CD4-positive, alpha-beta T cell treated with Interleukin-17A for 4 hours (primary cell): ENCODE measurements at places on chromosomes 6 and 20.
A peak's percentile ranks its signal among the peaks of the same experiment; 100 is the strongest.

- no peak for DNase-seq
Observed at GRCh38 chr6:38034274-38034914, 214.9 kb downstream of the ZFAND3 start.

GRCh38 chr6:28811873-28812272, 111.9 kb downstream of the TRIM27 start:
- DNase-seq, result no peak

DNA sequence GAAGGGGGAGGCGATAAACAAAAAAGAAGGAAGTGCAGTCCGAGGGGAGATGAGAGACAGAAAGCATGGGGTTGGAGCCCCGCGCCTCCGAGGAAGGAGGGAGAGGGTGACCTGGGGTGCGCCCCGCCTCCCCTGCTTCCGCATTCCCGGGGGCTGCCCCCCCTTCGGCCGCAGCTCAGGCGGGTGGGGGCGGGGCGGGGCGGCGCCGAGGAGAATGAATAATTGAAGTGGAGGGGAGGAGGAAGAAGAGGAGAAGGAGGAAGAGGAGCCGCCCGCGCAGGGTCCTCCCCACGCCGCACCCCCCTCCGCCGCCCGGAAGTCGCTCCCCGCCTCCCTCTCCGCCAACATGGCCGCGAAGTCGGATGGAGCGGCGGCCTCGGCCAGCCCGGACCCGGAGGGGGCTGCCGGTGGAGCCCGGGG, at the start of gene XKR7:
Gene XKR7 (plus strand): TSS at position 322 of the 420 bp plus-strand sequence. CDS start 25 bp downstream, at position 347.
- DNase-seq, result peak; percentile 15

DNA sequence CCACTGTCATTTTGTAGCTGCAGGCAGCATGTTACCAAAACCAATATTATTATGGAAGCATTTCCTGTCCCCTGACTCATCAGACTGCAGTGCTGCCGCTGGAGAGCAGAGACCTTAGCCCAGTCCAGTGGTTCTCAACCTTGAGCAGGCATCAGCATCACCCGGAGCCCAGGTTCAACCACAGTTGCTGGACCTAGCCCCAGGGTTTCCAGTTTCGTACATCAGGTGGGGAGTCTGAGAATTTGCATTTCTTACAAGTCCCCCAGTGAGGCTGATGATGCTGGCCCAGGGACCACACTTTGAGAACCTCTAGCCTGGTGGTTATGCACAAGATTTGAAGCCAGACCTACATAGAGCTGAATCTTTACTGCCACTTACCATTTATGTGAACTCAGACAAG, 47.3 kb downstream of the LY86 start:
- DNase-seq, result no peak

GRCh38 chr6:109079981-109080380, 14.7 kb downstream of the SESN1 start:
- DNase-seq, result no peak

- no peak for DNase-seq
Observed at GRCh38 chr20:7770578-7770977, 169.7 kb downstream of the HAO1 start.

- DNase-seq, result no peak
Observed at GRCh38 chr6:138492871-138493270, 6.4 kb downstream of the NHSL1 start.

DNA sequence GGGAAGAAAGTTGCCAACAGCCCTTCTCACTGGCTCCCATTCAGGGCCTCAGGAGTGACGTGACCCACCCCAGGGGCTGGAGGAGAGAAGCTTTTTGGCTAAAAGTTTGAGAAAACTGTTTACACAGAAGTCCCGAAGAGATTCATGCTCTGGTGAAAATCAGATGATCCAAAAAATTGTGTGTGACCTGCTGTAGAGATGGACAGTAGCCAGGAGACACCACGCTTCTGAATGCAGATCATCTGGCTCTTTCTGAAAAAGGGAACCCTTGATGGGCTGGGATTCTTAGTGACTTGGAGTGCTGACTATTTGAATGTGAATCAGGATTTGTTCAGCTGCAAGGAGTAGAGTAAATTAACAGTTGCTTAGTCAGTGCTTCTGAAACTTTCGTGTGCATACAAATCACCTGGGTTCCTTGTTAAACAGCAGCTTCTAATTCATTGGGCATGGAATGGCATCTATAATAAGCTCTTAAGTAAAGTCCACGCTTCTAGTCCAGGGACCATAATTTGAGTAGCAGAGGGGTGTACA, 265.1 kb downstream of the PREX1 start:
- DNase-seq, result no peak

DNA sequence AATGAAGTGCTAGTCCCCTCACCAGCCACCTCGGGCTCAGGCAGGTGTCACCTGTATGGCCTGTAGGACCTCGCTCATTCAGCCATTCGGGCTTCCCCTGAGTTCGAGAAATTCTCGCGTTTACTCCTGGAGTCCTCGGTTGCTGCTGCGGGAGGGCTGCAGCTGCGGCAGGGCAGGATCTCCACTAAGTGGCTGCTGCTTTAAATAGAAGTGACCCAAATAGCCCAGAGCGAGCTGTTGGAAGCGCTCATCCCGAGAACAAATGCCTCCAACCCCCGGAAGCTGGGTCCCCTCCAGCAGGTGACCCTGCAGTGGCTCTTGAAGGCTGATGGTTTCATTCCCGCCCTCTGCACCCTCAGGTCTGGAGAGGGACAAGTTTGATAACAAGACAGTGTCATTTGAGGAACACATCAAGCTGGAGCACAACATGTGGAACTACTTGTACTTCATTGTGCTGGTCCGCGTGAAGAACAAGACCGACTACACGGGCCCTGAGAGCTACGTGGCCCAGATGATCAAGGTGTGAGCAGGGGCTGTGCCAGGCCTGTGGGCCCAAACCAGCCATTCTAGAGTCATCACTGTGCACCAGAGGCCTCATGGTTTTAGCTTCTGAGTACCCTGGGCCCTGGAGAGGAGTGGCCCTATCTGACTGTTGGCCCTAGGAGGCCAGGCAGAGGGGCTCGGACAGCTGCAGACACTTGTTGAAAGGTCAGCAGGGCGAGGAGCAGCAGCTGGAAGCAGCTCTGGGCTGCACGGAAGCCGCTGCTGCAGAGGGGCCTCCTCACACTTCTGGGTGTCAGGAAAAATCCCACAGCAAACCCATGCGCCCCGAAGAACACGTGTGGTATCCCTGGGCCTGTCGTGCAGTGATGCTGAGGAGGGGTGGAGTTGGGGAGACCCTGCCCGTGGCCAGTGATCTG, 18.1 kb downstream of the UQCC2 start:
- DNase-seq, result no peak

DNA sequence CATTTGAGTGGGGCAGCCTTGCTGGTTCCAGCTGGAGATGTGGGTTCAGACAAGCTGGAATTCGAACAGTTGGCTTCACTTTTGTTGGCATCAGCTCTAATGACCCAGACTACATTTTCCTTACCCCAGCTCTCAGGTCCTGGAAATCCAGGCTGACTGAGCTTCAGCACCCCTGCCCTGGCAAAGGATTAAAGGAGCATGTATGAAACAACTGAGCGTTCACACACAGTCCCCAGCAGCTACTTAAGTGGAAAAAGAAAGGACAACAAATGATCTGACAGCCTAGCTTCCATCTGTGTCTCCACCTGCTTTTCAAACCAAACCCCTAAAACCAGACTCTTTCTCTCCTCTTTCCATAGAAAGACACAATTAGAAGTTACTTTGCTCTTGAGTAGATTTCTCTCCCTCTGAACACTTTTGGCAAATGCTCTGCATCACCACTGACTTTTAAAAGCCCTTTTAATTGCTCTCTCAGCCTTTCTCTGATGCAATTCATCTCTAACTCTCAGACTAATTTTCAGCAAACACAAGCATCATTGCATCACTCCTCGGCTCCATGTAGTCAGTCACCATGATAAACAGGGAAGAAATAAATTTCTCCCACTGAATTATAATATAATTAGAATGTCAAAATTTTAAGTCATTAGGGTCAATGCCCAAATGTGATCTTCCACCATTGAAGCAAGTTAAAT, 28.1 kb downstream of the ROS1 start:
- DNase-seq, result no peak

GRCh38 chr6:37207903-37208456, 38.0 kb downstream of the PIM1 start:
- DNase-seq, result peak; percentile 93

DNA sequence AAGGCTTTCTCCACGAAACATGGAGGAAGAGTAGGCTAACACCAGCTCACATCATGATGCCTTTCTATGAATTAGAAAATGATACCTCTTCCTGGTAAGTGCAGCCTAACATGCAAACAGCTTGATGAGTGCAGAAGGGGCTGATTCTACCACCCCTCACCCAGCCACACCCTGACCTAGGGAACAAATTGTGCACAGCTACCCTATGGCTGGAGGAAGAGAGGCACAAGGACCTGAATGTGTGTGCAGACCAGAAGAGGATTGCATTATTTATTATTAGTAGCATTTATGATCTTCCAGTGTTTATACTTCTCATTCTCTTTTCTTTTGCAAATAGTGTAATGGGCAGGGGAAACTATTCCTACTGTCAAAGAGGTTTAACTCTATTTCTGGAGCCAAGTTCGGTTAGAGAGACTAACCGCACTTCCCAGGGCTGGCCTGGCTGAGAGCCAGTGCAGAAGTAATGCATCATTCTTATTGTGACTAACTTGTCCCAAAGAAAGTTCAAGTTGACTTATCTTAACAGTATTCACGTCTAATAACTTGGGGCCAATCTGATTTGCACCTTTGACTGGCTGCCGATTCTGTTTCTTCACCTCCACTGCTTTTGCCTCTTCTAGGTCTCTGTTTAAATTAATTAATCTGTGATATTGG, 237.5 kb downstream of the CD83 start:
- DNase-seq, result peak; percentile 24

GRCh38 chr6:63567966-63568365, 4.3 kb upstream of the LOC128125822 start:
- no peak for DNase-seq

- DNase-seq, result no peak
Observed at GRCh38 chr20:1375515-1375914, 17.3 kb downstream of the FKBP1A start.

DNA sequence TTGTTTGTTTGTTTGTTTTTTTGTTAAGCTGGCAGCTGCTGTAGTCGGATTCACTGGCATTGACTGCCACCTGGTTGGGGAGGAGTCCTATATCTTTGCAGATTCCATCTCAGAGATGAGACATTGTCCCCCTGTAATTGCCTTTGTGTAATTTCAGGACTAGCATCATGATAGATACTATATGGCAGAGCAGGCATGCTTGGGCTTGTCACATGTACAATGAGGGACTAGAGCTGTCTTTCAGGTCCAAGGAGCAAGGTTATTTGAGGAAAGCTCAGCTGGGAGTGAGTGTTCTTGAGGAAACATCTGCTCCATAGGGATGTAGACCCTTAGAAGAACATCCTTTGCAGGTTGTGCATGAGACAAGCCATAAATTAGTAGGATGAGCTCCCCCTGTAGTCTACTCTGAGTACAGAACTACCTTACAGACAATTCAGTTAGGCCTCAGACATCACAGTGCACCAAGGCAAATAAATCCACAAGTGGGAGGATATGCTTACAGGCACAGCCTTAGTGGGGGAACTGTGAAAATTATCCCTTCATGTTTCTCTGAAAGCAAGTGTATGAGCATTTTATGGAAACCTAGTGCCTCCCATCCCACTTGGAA, 62.1 kb downstream of the BMP2 start:
- no peak for DNase-seq

DNA sequence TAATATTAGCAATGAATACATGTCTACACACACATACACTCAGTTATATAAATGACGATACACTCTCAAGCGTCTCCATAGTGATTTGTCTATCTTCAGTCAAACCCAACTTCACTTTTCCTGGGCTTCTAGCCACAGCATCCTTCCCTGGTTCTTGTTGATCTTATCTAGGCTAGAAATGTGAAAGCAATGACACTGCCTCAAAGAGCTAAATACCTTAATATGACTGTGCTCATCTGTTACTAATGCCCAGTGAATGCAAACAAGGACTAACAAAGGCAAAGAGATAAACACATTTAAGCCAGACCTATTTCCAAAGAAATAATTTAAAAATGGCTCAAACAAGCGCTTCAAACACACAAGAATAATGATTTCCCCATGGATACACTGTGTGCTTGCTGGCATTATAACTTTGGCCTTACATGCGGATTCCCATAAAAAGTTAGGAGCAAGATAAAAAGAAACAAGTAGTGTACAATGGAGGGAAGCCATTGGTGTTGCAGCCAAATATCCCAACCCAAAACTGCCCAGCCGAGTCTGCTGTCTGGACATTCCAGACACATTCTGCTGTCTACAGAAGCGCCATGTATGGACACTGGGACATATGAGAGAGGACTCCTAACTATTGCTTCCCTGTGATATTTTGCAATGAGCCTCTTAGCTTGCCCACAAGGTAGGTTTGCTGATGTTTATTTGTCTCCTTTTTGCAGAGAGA, 19.5 kb upstream of the DAAM2 start:
- no peak for DNase-seq

DNA sequence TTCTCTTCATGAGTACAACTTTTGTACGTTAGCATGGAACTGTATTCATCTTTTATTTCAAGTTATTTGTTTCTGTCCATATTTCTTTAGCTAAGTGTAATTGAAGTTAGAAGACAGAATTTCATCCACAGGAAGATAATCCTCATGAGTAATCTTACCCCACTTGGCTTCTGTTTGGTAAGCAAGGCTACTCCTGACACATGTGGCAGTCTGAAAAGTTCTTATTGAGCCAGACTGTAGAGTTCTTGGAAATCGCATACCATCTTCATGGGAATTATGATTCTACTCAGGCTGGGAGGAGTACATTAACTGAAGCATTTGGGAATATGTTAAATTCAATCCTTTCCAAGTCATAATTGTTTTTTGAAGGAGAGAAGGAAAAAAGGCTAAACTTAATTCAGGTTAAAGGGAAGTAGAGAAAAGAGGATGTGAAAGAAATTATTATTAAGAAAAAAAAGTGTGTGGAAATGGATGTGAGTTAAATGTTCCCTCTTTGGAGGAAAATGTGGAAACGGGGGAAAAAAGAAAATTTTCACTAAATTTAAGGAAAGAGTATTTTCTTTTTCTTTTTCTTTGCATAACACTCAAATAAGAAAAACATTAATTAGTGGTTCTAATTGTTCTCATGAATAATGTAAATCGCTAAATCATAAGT, 41.5 kb upstream of the TENT5A start:
- no peak for DNase-seq

- DNase-seq, result no peak
Observed at GRCh38 chr20:39800111-39800510, 838.0 kb downstream of the DHX35 start.

GRCh38 chr6:144305985-144306384, 20.9 kb downstream of the UTRN start:
- DNase-seq, result no peak
